Neural crest cell (in vitro differentiated cells): ENCODE measurements at places on chromosomes 7 and 10.

DNA sequence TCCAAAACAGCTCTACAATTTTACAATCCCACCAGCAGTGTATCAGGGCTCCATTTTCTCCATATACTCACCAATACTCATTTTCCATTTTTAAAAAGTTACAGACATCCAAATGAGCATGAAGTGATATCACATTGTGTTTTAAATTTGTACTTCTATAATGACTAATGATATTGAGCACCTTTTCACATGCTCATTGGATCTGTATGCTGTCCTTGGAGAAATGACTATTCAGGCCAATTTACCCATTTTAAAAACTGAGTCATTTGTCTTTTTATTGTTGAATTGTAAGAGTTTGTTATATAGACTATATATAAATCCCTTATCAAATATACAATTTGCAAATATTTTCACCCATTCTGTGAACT lies 162.0 kb downstream of the MAGI2 start:
- DNase-seq: no peak

- no peak for DNase-seq
Observed at GRCh38 chr7:96005271-96005670, 232.9 kb downstream of the DYNC1I1 start.

DNA sequence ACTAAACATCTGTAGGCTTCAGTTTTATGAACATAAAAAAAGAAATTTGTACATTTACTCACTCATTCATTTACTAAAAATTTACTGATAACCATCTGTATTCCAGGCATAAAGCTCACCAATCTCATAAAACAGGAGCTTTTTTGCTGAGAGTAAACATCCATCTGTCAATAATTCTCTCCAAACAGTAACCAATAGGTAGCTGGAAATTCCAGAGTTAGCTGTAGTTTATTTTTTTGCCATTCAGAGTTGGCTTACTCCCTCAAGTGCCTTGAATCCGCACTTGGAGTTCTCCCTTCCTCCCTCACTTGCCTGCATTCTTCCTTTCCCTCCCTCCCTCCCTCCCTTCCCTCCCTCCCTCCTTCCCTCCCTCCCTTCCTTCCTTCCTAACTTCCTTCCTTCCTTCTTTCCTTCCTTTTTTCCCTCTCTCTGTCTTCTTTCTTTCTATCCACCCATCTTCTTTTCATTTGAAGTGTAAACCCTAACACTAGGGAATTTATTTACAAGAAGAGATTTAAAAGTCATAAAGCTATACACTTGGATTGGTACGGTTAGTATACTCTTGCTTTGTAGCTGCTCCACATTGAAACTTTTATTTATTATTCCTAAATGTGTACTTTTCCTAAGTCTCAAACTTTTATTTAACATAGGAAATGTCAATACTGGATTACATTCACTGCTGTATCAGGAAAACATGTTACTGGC lies 44.6 kb upstream of the BICC1 start:
- DNase-seq: no peak

DNA sequence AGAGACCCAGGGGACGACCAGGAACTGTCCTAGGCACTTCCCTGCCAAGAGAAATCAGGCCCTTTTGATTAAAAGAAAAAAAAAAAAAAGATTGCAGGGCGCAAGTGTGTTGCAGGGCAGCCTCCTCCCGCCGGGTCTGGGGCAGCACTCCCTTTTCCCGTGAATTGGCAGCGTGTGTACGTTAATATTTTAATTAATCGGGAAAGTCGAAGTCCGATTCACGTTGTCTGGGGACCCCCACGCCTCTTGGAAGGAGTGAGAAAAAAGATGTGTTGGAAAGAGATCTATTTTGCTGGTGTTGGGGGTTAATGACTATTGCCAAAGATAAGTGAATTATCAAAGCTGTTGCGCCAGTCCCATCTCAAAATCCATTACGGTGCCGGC lies 1.3 kb upstream of the EBF3 start:
- no peak for DNase-seq
